ENCODE measurements at places on chromosomes 1 and 21.

GRCh38 chr1:49576327-49576901, 447.3 kb downstream of the AGBL4 start:
- DNase-seq: no peak

- no peak for DNase-seq
These were observed 458.5 kb upstream of the DEPDC1 start for GRCh38 chr1:68955424-68955823.

DNA sequence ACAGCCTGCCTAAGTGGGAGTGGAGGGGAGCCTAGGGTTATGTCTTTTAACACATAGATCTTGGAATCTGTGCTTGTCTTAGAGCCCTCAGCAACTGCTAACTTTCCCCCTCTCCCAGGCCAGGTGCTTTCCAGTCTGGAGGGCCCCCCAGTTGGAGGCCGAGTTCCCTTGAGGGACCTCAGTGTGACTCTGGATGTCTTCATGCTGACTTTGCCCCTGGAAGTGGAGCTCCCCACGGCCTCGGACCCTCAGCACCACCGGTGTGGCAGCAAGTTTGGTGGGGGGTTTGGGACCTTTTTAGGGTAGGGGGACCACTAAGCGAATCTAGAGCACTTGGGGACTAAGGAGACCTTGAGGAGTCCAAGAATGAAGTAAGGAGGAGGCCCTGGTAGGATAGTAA, 22.9 kb downstream of the HYI start:
- no peak for DNase-seq

- peak; percentile 83 for DNase-seq
These were observed at the start of gene PTP4A2 for GRCh38 chr1:31938184-31938975. PTP4A2 (minus strand) TSS chr1:31938368; CDS start chr1:31919065, 19,303 bp downstream.

DNA sequence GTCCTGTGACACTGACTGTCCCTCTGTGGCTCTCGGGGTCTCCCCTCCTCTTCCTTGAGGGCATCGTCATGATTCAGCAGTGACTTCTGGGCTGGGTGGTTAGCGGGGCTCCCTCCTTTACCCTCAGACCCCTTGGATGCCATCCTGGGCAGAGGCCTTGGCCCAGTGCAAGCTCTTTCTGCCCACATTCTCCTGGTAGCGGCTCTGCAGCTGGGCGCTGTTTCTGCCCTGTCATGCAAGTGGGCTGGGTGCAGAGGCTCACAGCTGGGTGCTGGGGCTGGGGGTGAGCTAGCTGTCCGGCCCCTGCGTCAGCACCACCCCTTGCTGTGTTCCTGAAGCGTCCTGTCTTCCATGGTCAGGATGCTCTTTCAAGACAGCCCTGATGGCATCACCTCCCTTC, 158.5 kb downstream of the PCBP3 start:
- no peak for DNase-seq

DNA sequence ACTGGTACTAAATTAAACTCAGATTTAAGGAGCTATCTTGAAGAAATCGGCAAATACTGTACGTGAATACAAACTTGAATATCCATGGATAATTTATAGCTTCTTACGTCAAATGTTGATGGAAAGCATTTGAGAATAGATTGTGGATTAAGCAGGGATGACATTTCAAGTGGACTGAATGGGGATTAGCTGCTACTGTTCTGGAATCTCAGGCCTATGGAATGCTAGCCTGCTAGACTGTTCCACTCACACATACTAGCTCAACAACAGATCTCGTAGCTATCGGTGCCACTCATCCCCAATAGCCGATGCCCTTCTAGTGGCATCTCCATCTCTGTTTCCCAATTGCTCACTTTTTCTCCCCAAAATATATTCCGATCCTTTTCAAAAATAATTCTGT, 62.0 kb upstream of the USP25 start:
- DNase-seq: no peak

- DNase-seq: no peak
These were observed 1.1 kb upstream of the KPNA6 start for GRCh38 chr1:32106663-32107275.

- DNase-seq: no peak
These were observed 111.2 kb upstream of the OLIG2 start for GRCh38 chr21:32914424-32915039.

DNA sequence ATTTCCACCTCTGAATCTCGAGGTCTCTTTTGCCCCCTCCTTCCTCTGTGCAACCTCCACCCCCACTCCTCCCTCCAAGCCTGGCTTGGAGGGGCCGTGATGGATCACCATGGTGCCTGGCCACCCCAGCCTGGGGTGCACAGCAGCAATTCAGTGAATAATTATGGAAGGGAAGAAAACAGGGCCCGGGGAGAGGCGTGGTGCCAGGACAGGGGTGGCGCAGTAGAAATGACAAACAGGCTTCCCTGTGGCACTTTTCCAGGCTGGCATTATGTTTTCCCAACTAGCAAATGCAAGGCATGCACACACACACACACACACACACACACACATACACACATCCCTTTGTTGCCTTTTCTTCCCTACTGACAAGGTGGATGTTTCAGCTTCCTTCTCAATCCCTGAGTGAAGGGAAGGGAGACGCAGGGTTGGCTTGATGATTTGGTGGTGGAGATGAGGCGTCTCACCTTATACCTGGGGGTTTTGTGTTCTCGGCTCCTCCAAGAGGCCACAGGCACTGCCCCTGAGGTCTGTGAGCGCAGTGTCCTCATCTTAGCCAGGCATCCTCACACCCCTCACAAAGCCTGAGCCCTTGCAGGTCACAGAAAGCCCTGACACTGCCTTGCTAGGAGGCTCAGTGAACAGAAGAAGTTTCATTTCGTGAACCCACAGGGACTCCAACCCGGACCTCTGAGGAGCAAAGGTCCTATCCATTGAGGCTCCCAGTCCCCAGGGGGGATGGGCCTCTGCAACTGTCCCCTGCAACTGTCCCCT, 215.8 kb downstream of the MATN1 start:
- DNase-seq: no peak

DNA sequence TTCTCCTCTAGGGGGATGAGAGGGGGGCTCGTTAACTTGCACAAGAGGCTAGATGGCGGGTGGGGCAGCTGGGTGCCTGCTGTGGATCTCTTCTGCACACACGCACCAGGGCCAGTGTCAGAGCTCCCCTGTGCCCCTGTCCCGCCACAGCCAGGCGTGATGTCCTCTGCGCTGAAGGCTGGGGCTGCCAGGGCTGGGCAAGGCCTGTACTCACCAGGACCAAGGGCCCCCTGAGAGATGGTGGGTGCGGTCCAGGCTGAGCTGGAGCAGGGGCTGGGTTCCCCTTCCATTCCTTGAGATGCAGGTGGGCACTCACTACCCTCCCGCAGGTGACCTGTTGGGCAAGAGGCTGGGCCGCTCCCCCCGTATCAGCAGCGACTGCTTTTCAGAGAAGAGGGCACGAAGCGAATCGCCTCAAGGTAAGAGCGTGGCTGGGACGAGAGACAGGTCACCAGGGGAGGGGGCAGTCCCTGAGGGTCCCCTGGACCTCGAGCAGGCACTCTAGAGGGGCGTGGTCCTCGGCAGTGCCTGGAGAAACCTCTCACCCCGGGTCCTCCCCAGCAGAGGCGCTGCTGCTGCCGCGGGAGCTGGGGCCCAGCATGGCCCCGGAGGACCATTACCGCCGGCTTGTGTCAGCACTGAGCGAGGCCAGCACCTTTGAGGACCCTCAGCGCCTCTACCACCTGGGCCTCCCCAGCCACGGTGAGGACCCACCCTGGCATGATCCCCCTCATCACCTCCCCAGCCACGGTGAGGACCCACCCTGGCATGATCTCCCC, 15.2 kb downstream of the SAMD11 start:
- DNase-seq: no peak

DNA sequence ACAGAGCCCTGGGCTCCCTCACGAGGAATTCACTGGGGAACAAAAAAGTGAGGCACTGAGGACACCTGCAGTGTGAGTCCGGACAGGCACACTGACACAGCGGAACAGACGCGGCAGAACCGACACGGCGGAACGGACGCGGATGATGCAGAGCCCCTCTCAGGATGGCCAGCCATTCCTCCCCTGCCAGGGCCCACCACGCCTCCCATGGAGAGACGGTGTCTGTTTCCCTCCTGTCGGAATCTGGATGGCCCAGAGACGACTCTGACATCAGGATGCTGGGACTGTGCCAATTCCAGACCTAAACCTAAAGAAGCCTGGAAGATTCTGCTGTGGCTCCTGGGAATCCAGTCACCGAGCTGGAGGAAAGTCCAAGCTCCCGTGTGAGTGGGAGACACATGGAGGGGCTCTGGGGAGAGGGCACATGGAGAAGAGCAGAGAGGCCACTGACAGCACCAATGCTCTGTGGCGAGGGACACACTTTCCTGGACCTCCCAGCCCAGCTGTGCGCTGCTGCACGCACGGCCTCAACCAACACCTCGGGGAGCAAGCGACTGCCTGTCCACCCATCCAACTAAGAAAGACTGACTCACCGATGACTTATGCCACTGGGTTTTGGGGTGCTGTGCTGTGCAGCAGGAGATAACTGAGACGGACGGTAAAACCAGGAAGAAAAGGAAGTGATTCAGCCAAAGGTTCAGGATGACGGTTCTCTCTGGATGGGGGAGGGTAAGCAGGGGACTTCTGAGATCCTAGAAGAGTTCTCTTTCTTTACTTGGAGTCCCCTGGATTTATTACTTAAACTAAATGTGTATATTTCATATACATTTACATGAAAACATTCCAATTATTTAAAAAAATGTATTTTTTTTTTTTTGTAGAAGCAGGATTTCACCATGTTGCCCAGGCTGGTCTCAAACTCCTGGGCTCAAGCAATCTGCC, 23.3 kb downstream of the ZBTB17 start:
- DNase-seq: no peak

- DNase-seq: no peak
These were observed 1.1 kb upstream of the CATSPER4 start for GRCh38 chr1:26189331-26189730.

DNA sequence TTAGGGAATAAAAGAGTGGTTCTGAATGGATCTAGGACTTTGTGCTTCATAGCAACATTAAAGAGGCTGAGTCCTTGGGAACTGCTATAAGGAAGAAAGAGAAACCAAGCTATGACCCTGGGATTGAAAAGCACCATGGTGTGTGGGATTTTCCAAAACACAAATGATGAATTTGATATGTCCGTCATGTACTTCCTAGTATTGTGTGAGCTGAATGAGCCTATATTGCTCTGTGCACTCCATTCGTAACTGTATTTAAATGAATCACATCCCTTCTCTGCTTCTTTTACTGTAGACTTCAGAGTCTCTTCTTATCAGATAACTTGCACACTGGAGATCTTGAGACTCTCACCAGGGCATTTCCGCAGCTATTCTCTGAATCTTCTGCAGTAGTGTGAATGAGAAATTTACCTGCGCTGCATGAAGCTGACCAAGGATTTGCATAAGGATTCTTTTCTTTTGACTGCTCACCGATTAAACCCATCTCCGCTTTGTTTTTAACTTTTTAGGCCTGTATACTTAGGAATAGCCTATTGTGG, 23.1 kb upstream of the OR10J4 start:
- no peak for DNase-seq

- DNase-seq: no peak
These were observed 206.1 kb upstream of the GALNT2 start for GRCh38 chr1:229860926-229861325.

DNA sequence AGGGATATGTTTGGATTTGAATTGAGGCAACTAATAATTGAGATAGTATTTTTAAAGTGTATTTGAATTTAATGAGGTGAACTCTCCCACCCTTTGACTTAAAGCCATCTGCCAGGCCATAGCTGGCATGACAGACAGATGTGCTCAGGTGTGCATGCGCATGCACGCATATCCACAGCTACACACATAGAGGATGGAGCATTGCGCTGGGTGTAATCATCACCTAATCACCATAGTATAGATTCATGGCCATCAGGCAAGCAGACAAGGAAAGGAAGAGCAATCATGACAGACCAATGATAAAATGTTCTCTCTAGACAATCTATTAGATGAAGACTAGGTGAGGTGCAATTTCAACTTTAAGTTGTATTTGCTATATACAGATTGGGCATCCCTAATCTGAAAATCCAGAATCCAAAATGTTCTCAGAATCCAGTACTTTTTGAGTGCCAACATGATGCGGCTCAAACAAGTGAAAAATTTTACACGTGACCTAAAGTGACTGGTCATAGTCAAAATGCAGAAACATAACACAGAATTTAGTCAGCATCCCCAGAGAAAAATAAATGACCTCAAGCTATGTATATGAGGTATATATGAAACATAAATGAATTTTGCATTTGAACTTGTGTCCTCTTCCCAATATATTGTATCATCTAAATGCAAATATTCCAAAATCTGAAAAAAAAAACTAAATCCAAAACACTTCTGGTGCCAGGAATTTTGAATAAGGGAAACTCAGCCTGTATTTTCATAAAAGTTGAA, 70.1 kb downstream of the PTPRC start:
- no peak for DNase-seq

- DNase-seq: no peak
These were observed 48.2 kb upstream of the DNASE2B start for GRCh38 chr1:84350104-84350503.

DNA sequence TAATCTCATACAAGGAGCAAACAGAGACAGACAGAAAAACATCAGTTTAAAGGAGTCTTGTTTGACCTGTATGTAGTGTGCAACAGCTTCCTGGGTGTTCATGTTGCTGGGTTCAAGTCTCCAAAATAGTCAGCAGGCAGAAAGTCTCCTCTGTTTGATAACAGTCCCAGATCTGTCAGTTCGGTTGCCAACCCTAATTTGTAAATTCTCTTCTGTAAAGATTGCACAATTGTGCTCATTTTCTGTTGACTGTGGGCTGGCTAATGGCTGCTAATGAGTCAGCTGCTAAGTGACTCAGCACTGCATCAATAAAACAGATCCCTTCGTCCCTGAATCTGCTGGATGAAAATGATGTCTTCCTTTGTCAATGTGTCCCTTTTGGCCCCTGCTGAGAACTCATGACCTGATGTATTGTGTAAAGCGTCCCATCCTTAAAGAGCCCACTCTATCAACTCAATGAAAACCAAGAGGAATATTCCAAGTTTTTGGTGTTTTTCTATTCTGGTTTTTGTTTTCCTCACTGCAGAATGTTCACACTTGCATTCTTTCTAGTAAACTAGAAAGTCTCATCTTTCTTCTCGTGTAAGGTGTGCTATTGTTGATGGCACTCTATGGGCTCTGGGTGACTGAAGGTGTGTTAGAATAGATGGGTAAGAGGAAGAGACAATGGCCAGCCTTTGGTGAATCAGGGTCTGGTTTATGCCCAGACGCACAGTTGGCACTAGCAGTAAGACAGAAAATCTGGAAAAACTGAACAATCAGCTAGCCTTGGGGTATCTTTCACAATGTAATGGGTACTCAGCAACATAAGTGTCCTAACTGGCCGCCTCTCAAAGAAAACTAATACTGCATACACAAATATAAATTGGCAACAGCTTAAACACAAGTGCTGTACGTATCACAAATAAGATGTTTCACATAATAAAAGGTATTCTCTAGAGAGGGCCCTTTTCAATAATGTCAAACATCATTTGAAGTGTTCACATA, 75.1 kb upstream of the SIPA1L2 start:
- peak; percentile 71 for DNase-seq

GRCh38 chr1:29706936-29707335, 470.6 kb downstream of the PTPRU start:
- DNase-seq: peak; percentile 97

- no peak for DNase-seq
These were observed 362.7 kb downstream of the PRDM2 start for GRCh38 chr1:14062669-14063068.

All from NCI-H1436 (cell line).